ENCODE measurements at places on chromosomes 1 and 21.
A peak's percentile ranks its signal among the peaks of the same experiment; 100 is the strongest.

DNA sequence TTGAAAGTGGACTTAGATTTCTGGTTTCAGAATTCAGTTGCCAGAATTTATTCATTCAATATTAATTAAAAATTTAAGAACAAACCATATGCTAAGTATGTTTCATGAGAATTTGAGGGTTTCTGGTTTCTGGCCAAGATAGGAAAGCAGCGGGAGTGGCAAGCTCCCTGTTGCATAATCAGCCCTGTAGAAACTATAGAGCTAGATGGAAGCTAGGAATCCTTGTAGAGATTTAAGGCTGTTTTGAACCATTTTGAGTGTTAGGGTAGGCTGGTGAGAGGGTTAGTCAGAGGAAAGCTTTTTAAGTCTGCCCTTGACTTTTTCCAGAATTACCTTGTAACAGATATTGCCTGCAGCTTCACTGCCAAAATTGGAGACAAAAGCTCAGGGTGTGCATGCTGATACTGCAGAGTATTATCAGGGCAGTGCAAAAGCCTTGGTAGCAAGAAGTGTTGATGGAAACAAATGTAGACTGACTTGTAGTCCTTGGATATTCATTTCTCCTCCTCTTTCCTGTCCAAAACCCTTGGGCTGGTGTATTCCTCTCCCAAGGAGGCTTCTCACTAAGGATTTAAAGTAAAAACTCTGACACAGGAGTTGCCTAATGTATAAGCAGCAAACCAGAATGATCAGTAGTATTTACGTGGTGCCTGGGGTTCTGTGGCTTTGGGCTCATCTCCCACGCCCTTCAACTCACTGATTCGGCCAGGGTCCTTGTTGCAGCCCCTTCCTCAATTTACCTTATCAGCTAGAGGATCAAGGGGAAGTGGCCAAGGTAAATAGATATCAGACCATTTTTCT, 12.6 kb upstream of the GIPC2 start:
- no peak for DNase-seq

DNA sequence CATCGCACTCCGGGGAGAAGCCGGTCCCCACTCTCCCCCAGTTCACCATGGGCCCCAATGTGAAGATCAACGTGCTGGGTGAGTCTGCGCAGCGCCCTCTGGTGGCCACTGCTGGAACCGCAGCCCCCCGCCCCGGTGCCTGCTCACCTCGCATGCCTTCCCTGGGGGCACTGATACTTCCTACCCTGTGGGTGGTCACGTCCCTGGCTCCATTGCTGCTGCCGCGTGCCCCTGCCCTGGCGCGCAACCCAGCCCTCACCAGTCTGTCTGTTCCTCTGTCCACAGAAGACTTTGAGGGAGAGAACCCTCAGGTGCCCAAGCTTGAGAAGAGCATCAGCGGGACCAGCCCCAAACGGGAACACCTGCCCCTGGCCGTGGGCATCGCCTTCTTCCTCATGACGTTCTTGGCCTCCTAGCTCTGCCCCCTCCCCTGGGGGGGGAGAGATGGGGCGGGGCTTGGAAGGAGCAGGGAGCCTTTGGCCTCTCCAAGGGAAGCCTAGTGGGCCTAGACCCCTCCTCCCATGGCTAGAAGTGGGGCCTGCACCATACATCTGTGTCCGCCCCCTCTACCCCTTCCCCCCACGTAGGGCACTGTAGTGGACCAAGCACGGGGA, 7.6 kb downstream of the EFNA3 start:
- no peak for DNase-seq

GRCh38 chr1:82125119-82125518, 324.4 kb downstream of the ADGRL2 start:
- no peak for DNase-seq

GRCh38 chr1:28323720-28324119, 5.1 kb upstream of the MED18 start:
- DNase-seq: no peak

- no peak for DNase-seq
Measured at GRCh38 chr1:12502336-12503109, 115.5 kb downstream of the DHRS3 start.

DNA sequence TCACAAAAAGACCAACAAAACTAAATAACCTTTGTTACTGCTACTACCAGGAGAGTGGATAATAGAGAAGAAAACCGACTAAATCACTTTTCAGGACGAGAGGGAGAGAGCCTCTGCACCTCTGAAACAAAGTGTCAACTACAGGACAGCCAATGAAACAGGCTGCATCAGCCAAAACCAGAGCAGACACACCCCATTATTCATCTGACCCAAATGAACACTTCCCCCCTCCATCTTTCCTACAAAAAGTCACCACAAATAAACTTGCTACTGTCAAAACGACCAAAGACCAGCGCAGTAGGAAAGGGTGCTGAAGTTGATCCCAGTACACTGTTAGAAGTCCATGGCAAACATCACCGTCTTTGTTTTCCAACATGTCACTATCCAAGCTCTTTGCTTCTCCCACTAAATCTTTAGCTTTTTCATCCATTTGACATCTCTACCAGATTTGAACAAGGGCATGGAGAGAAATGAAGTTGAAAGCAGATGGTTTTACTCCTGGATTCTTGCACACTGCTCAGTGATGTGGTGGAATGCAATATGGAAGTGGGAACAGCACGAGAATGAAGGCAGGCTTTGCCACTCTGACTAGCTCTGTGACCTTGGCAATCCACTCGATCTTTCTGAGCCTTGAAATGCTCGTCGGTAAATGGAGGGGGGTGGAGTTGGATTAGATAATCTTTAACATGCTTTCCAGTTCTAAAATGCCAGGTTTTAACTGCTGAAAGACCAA, 20.5 kb downstream of the DSTYK start:
- no peak for DNase-seq

GRCh38 chr1:115666702-115667101, 24.9 kb downstream of the VANGL1 start:
- no peak for DNase-seq

DNA sequence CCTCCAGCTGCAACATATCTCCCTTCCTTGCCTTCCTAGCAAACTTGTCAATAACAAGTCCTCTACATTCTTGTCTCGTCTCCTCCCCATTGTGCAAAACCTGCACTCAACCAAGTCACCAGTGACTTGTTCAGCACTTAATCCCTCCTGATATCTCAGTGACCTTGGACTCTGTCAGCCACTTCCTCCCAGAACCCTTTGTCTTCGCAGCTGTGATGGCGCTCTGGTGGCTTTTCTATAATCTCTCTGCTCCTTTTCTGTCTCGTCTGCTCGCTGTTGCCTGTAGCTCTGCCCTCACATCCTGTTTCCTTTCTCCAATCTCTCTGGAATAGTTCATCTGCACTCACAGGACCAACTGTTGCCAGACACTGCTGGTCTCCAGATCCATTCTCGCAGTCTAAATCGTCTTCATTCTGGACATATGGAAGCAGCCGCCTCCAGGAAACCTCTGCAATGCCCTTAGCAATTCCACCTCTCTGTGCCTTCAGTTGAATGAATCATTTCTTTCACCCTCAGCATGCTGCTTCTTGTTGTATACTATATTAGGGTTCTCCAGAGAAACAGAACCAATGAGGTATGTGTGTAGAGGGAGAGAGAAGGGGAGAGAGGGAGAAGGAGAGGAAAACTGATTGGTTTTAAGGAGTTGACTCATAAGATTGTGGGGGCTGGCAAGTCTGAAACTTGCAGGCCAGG, 17.4 kb upstream of the IFNAR2 start:
- DNase-seq: no peak

DNA sequence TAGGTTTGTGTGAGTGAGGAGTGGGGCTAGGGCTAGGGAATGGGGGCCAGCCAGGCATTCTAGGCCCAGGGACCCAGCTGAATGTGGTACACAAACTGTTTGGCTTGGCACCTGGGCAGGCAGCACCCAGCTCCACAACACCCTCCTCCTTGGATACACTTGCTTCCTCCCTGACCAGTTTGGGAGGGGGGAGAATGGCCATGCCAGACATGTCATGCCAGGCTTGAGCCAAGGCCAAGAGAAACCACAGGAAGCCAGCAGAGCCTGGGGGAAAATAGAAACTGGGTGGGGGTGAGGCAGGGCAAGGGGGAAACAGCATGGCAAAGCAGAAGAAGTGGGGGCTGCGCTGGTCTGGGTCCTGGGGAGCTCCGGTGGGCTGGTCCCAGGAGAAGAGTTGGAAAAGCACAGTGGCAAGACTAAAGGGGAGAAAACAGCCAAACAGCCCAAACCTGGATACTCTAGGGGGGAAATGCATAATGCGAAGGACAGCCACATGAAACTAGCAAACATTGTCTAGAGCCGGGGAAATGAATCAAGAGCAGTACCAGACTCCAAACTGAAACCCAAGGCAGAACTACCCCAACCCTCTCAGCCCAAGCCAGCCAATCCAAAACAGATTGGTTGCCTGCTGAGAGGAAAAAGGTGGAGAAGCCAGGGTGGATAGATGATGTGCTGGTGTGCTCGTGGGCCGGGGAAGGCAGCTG, 47.9 kb downstream of the LGR6 start:
- DNase-seq: no peak

DNA sequence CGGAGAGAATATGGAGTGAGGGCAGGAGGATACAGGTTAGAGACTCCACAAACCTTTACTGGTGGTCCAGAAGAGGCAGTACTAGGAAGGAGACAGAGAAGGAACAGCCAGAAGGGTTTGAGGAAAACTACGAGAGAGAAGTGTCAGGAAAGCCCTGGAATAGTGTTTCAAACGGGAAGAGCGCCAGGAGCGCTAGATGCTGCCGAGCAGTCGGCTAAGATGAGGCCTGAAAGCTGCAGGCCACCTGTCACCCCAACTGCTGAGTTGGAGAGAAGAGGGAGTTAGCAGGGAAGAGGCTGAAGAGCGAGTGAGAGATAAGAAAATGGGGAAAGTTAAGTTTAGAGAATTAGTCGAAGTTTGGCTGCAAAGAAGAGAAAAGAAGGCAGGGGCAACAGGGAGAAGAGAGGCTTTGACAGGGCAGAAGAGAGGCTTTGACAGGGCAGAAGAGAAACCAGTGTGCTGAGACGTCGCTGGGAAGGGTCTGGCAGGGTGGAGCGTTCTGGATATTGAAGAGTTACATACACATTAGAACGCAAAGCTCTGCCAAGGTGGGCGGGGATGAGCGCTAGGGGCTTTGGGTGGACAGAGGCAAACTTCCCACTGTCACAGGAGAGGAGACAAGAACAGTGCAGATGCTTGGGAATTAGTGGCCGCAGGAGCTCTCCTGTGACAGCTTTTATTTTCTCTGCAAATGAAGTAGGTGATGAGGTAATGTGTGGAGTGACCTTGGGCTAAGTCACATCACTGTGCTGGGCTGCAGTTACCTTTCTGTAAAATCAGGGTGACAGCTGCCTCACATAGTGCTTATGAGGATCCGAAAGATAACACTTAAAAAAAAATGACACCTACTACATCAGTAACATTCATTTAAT, 31.2 kb downstream of the PCSK9 start:
- no peak for DNase-seq

DNA sequence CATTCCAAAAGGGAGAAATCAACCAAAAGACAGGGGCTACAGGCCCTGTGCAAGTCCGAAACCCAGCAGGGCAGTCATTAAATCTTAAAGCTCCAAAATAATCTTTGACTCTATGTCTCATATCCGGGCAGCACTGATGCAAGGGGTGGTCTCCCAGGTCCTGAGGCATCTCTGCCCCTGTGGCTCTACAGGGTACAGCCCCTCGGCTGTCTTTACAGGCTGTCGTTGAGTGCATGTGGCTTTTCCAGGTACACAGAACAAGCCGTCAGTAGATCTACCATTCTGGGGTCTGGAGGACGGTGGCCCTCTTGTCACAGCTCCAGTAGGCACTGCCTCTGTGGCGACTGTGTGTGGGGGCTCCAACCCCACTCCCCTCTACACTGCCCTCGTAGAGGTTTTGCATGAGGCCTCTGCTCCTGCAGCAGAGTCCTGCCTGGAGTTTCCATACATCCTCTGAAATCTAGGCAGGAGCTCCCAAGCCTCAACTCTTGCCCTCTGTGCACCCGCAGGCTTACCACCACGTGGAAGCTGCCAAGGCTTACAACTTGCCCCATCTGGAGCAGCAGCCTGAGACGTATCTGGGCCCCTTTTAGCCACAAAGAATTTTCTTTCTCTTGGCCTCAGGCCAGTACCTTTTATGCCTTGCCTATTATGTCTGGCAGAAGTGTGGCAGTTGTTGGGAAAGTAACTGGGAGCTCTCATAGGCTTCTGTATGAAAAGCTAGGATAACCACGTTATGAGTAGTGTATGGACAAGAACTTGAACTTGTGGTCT, 52.5 kb downstream of the POU2F1 start:
- DNase-seq: peak; percentile 24

DNA sequence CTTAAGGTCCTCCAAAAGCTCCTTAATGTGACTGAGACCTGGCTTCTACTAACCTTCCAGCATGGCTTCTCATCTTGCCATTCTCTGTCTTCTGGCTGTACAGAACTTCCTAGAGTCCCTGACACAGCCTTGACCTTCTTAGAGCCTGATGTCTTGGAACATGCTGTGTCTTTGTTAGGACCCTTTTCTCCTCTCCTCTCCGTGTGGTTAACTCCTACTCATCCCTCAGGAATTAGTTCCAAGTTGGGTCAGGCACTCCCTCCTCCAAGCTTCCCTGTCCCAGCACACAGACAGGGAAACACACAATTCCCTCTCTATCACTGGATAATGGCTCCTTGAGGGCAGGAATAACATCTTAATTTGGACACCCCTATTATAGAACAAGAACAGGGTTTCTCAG, 275.4 kb upstream of the USP24 start:
- DNase-seq: no peak

- DNase-seq: no peak
Measured at GRCh38 chr1:229952670-229953520, 114.1 kb upstream of the GALNT2 start.

GRCh38 chr1:57845041-57845440, 421.2 kb upstream of the DAB1 start:
- DNase-seq: no peak

DNA sequence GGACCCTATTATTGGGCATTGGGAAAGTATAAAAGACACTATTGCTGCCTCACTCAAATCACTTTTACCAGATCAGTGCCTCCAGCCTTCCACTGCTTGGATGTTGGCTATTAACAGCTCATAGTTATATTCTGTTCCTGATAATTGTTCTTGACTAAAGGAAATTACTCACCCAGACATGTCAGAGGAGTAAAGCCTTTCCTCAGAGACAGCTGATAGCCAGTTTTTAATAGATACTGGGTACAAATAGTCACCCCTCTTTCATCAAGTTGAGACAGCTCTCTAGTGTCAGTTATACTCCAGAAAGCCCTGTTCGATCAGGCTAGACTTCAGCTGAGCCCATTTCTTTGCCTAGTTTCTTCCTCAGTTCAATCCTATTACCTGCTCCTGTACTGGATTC, 876.1 kb upstream of the B3GALT2 start:
- DNase-seq: no peak

DNA sequence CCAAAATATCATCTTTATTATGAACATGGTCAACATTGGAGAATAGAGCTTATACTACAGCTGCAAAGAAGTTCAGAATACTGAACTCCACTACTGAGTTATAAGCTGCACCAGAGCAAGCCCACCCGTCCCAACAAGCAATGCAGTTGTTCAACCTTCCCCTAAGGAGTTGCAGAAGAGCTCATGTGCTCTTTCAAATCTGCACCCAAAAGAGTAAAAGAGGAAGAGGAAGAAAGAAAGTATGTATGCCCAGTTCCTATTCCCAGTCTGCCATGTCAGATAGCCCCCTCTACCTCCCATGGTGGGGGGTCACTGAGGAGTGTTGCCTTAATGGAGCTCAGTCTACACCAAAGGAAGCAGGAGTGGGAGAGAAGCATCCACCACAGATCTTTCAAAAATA, 6.9 kb downstream of the C1orf162 start:
- DNase-seq: no peak

GRCh38 chr1:109928591-109929111, 18.0 kb downstream of the CSF1 start:
- DNase-seq: peak; percentile 52

Data from smooth muscle cell of the brain vasculature (primary cell).